ENCODE measurements at places on chromosomes 5 and 9. TPM values are rescaled to one million over a fixed set of nuclear protein-coding genes. Genes with fewer than 3 reads are reported as not detected.

PCDHGB1 gene
- total RNA-seq, result 0.15 TPM

GRCh38 chr9:33816327-33817252 lies at the start of gene UBE2R2:
UBE2R2 (plus strand) TSS chr9:33817160; CDS start chr9:33817758, 598 bp downstream.
- no peaks in the 10 kb centered on the region for H3K36me3 ChIP-seq
- H3K4me3 ChIP-seq, result peak within 1 kb of the TSS; percentile 89
- H3K4me1 ChIP-seq, result peaks cover 28% of the 10 kb centered on the region
- no peaks in the 10 kb centered on the region for H3K27me3 ChIP-seq

DNA sequence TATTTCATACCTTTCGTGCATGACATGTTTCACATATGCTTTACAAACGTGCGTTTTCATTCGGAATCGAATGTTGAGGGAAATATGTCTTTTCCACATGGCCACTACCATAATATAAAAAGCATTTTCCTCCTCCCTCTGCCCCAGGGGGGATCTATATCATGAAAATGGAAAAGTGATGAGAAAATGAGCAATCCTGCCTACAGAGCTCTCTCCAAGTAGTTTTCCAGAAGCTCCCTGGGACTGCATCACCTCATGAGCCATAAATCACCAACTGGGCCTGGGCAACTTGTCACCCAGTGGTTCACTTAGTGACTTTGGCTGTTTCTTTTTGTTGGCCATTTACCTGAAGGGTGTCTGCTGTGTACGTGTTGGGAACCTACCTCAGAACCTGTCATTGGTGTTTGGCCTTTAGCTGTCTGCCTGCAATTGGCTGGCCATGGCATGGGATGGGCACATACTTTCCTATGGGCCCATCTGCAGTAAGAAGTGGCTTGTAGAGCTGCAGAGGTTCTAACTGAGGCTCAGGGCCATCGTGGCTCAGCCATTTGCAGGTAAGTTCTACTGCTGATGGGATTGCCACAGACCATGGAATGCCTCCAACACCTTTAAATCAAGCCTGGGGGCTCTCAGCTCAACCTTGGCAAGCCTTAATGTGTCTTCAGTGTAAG lies 9.5 kb upstream of the TIFAB start:
- no peaks in the 10 kb centered on the region for H3K36me3 ChIP-seq
- H3K27me3 ChIP-seq, result no peaks in the 10 kb centered on the region
- no peak overlapping the region for H3K4me3 ChIP-seq
- no peak overlapping the region for H3K27ac ChIP-seq
- DNase-seq, result no peak
- peaks cover 7% of the 10 kb centered on the region for H3K4me1 ChIP-seq

DNA sequence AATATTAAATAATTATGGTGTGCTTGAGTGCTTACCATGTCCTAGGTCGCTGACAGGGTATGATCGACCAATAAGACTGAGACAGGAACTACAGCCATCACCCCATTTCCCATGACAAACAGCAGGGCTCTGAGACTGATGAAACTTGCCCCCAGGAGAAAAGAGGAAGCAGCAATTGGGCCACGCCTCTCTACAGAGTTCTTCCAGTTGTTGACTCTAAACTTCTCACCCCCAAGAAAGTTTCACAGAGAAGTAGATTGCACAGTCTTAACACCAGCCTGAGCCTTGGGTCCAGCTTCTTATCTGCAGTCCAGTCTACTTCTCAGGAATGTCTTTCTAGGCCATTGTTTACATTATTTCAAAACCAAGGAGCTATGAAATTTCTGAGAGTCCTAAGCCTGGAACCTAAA lies 182.2 kb upstream of the ANKRD55 start:
- H3K4me1 ChIP-seq, result no peaks in the 10 kb centered on the region
- no peaks in the 10 kb centered on the region for H3K36me3 ChIP-seq
- H3K27ac ChIP-seq, result no peak overlapping the region
- H3K4me3 ChIP-seq, result no peak overlapping the region
- no peak for DNase-seq

PCSK1 gene
- total RNA-seq, result not detected

- H3K36me3 ChIP-seq, result no peaks in the 10 kb centered on the region
- H3K27ac ChIP-seq, result no peak overlapping the region
- no peaks in the 10 kb centered on the region for H3K4me1 ChIP-seq
- H3K27me3 ChIP-seq, result no peaks in the 10 kb centered on the region
Measured at GRCh38 chr5:56585999-56586691, 229.2 kb upstream of the MAP3K1 start.

DNA sequence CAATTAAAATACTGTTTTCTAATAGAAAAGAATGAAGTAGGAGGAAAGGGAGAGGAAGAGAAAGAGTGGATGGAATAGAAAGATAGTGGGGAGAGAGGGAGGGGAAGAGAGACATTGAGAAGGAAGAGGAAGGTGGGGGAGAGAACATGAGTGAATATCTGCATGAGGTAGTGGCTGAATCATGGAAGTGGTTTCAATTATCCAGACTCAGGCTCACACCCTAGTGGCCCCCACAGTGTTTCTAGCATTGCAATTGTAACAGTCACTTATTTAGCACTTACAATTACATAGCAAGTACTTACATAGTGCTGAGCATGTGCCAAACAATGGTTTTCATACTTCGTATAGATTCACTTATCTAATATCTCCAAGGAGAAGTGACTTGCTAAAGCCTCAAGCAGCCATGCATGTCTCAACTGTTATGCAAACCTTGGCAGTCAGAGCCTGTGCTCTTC lies 72.7 kb downstream of the CAST start:
- H3K36me3 ChIP-seq, result peaks cover 3% of the 10 kb centered on the region
- no peak for DNase-seq
- peaks cover 12% of the 10 kb centered on the region for H3K4me1 ChIP-seq
- H3K27me3 ChIP-seq, result no peaks in the 10 kb centered on the region

GRCh38 chr9:101791938-101792337 lies 53.5 kb upstream of the GRIN3A start:
- H3K4me1 ChIP-seq, result no peaks in the 10 kb centered on the region
- no peak overlapping the region for H3K27ac ChIP-seq
- H3K36me3 ChIP-seq, result no peaks in the 10 kb centered on the region

GRCh38 chr9:14314424-14314928 lies 535 bp upstream of the NFIB start:
- H3K4me3 ChIP-seq, result peak overlapping the region; percentile 57
- peaks cover 7% of the 10 kb centered on the region for H3K4me1 ChIP-seq

Measured in HCT116 (cell line).